CD8-positive, alpha-beta memory T cell (primary cell): ENCODE measurements at places on chromosomes 16 and 17.

DNA sequence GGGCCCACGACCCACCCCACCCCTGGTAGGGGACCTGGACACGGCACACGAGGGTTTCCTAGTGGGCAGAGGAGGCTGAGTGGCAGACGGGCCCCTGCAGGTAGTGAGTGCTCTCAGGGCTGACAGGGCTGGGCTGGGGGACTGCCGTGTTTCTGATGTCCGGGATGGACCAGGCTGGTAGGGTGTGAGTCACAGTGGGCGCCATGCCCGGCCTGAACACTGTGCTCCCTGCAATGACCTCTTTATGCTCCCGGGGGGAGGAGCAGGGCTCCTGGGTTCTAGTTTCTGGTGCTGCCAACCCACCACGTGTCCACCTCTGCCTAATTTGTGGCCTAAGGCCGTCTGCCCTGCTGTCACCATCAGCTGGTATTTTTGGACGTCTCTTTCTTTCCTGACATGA, 26.3 kb downstream of the ARHGAP23 start:
- no peaks in the 10 kb centered on the region for H3K36me3 ChIP-seq
- DNase-seq: no peak
- H3K4me3 ChIP-seq: no peak overlapping the region
- H3K4me1 ChIP-seq: no peaks in the 10 kb centered on the region
- H3K27me3 ChIP-seq: peaks cover 3% of the 10 kb centered on the region

GRCh38 chr17:29595943-29596774, 3.2 kb downstream of the ANKRD13B start:
- no peak overlapping the region for H3K27ac ChIP-seq
- H3K36me3 ChIP-seq: no peaks in the 10 kb centered on the region
- no peak overlapping the region for H3K4me3 ChIP-seq
- H3K27me3 ChIP-seq: no peaks in the 10 kb centered on the region

GRCh38 chr16:81632392-81633146, 146.5 kb upstream of the PLCG2 start:
- peak overlapping the region; percentile 79 for H3K27ac ChIP-seq
- no peaks in the 10 kb centered on the region for H3K36me3 ChIP-seq
- H3K4me1 ChIP-seq: peaks cover 28% of the 10 kb centered on the region
- no peak overlapping the region for H3K4me3 ChIP-seq
- no peaks in the 10 kb centered on the region for H3K27me3 ChIP-seq
- DNase-seq: peak; percentile 58

DNA sequence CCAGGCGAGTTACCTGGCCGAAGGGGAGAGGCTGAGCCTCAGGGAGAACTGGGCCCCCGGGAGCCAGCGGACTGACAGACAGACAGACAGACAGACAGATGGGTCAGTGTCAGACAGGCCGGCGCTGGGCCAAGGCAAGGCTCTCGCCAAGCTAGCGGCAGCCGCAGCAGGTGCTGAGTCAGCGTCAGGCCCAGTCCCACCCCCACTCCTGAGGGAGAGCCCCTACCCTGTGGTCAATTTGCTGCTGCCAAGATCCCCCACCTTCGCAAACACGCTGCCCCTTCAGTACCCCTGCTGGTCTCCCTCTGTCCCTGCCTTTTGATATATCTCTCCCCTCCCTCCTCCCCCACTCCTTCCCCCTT, 1.5 kb downstream of the FGF11 start:
- H3K36me3 ChIP-seq: no peaks in the 10 kb centered on the region
- DNase-seq: no peak
- no peak overlapping the region for H3K4me3 ChIP-seq
- peaks cover 59% of the 10 kb centered on the region for H3K4me1 ChIP-seq

DNA sequence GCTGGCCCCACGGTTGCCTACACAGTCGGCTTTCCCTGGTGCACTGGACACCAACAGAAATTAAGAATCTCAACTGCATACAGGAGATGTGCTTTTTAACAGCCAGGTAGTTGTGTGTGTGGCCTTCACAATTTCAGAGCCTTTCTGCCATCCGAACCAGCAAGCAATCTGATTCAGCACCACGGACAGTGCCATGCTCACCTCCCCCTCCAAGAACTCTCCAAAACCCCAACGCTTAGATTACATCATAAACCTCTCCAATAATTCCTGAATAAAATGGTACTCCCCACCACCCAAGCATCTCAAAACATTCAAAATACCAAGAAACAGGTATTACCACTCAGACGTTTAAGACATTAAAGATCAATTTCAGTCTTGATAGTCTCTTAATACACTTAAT, 31.8 kb downstream of the USP7 start:
- H3K4me1 ChIP-seq: peaks cover 19% of the 10 kb centered on the region
- no peak overlapping the region for H3K27ac ChIP-seq
- H3K4me3 ChIP-seq: no peak overlapping the region
- H3K27me3 ChIP-seq: no peaks in the 10 kb centered on the region
- peaks cover 23% of the 10 kb centered on the region for H3K36me3 ChIP-seq

DNA sequence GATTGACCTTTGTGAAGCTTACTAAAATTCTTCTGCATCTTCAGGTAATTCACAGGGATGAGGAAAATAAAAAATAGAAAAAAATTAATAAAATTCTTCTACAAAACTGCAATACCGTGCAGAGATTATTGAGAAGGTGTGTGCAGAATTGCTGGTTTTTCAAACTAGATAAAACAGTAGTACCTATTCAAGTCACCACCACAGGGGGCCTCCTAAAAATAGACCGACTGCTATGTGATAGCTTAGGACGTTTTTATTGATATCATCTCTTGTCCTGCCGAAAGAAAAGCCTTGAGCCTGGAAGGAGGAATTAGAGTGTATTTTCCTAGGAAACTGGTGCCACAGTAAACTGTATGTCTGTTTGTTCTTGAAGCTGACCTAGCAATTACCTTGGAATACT, 325.9 kb downstream of the ZFHX3 start:
- no peak overlapping the region for H3K4me3 ChIP-seq
- no peaks in the 10 kb centered on the region for H3K36me3 ChIP-seq
- no peak for DNase-seq
- H3K4me1 ChIP-seq: no peaks in the 10 kb centered on the region
